ENCODE measurements at places on chromosomes 11 and 22. TPM values are rescaled to one million over a fixed set of nuclear protein-coding genes. Genes with fewer than 3 reads are reported as not detected.

Gene DAGLA
- 4.8 TPM for total RNA-seq

Gene ASPHD2
- total RNA-seq: 1.2 TPM

DNA sequence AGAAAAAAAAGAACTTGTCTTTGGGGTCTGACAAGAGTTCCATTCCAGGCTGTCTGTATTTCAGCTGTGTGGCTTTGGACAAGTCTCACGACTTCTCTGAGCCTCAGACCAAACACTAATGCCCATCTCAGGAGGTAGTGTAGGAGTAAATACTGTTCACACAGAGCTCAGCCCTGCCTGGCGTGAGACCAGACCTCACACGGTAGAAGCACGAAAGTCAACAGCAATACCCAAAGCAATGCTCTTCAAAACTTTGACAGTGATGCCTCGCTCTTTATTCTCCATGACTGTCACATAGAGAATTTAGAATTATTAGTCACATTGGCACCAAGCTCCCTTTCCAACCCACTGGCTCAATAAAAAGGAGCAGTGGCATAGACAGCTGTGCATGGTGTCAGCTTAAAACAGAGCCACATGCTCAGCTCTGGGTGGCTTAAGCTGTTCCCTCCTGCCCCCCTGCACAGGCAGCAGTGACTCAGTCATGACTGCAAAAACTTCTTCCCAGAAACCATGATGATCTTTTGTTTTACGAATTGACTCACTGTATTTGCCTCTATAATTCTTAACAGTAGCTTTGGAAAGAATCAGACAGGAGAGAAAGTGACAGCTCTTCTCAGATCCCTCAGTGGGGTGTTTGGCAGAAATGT lies 74.0 kb upstream of the PHF21B start:
- DNase-seq: no peak

Gene AMBRA1
- total RNA-seq: 33.7 TPM

DNA sequence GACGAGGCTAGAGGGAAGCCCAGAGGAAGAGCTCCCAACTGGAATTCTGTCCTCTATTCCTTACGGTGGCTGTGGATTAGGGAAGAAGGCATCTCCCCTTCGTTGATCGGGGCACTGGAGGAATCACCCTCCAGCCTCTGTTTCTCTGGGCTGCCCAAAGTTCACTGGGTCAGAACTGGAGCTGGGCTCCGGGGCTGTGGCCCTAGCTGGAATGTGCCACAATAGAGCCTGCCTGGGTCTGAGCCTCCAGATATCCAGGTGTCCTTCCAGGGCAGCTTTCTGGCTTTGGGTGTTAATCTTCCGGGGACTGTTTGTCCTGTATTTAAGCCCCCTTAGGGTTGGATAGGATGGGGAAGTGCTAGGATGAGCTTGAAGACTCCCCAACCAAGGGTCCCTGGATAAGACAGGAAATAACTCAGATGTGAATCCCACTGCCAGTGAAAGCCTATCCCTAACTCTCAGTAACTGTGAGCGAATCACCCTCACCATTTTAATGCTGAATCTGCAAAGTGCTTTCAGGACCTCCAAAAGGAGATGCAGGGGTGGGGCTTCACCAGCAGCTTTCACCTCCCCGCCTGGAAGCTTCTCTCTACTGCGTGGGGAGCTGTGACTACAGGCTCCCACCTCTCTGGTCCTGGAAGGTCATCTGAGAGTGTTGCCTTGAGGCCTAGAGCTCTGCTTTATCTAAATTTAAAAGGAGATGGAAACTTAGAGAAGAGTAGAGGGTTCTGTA lies 9.5 kb downstream of the YPEL4 start:
- no peak for DNase-seq

Gene TRPC6
- 3.3 TPM for total RNA-seq

GRCh38 chr11:8102296-8102915 lies 21.4 kb downstream of the TUB start:
- DNase-seq: peak; percentile 36

GRCh38 chr11:28798286-28798685 lies 690.1 kb downstream of the METTL15 start:
- no peak for DNase-seq

DNA sequence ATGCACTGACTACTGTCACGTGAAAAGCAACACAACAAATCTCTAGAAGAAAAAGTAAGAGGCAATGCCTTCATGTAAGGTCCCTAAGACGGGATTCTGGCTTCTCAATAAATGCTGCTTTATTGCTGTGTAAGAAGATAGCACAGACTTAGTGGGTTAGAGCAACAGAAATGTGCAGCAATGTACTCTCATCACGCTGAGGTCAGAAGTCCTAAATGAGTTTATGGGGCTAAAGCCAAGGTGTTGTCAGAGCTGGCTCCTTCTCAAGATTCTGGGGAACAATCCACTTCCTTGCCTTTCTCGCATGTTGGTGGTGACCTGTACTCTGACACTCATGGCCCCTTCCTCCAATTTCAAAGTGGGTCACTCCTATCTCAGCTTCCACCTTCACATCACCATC lies 93.4 kb downstream of the SHANK2 start:
- DNase-seq: no peak

DNA sequence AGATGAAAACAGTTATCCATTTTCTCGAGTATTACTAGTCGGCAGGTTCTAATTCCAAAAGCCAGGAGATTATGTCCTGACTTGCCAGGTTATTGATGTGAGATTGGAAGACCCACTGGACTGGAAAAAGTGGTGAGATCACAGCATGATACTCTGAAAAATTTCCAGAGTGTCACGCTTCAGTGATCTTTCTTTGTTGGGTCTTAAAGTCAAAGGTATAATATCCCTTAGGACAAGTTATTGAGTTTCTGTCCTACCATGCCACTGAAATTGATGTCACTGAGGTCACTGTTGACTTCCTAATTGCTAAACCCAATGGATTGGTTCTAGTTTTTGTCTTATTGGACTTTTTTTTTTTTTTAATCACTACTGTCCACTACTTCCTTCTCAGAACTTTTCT lies 104.5 kb upstream of the GRAMD1B start:
- DNase-seq: no peak

Gene PPP1R14B
- total RNA-seq: 48.8 TPM

DNA sequence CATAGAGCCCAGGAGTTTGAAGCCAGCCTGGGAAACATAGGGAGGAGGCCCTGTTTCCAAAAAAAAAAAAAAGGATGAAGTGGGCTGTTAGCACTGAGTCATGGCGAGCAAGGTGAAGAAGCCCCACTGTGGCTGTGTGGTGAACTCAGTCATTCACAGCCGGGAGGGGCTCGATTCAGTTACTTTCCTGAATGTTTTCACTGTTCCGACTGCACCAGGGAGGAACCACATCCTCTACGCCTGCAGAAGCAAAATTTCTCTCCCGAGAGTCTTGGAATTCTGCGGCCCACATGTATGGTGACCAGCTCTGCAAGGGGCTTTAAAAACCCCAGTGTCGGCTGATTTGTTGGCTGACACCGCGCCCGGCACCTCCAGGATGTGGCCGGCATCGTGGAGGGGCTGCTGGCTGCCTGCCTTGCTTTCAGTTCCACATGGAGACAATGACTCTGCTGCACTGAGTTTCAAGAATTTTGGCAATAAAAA lies 27.8 kb upstream of the GRAMD4 start:
- peak; percentile 83 for DNase-seq

- peak; percentile 49 for DNase-seq
Observed at GRCh38 chr11:65437436-65438227, 15.0 kb downstream of the NEAT1 start.

DNA sequence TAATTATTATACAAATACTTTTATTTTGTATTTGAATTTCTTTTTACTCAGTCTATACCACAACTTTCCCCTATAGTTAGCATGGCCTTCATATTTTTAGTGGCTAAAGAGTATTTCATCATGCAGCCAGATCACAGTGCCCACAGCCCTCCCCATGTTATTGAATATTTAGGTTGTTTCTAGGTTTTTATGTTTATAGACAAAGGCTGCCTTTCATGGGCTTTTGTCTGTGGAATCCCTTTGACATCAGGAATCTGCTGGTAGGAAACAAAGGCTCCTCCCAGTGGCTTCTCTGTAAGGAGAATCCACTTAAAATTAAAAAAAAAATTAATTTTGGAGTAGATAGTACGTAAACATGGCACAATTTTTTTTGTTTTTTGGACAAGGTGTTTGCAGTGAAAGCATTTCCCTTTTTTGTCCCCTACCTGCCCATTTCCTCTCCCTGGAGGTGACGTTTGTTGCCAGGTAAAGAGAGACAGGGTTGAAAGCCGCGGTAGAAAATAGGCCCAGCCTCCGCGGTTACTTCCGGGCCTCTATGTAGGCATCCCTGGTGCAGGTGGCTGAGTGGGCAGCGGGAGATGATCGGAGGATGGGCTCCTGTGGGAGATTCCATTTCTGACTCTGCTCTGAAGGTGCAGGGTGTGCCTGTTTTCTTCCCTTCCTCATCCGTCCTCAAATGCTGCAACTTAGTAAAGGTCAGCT lies 82.2 kb upstream of the OR4B1 start:
- no peak for DNase-seq

Data from sciatic nerve (tissue), 2 donors.